ENCODE measurements at places on chromosomes 7 and 10.
A peak's percentile ranks its signal among the peaks of the same experiment; 100 is the strongest.

- no peak for DNase-seq
- no peak overlapping the region for H3K4me3 ChIP-seq
- H3K27me3 ChIP-seq: no peaks in the 10 kb centered on the region
- no peaks in the 10 kb centered on the region for H3K36me3 ChIP-seq
- H3K4me1 ChIP-seq: no peaks in the 10 kb centered on the region
Measured at GRCh38 chr10:18104223-18104872, 35.9 kb upstream of the CACNB2 start.

DNA sequence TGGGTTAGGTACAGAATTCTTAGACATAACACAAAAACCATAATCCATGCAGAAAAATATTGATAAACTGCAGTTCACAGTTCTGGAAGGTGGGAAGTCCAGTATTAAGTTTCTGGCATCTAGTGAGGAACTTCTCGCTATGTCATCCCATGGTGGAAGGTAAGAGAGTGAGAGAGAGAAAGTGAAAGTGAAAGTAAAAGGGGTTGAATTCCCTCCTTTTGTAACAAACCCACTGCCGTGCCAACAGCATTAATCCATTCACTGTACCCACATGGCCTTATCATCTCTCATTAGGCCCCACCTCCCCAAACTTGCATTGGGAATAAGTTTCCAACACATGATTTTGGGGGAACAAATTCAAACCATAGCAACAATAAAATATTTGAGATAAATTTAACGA, 17.1 kb downstream of the ZNF485 start:
- no peaks in the 10 kb centered on the region for H3K36me3 ChIP-seq
- H3K4me1 ChIP-seq: no peaks in the 10 kb centered on the region
- DNase-seq: no peak
- no peaks in the 10 kb centered on the region for H3K27me3 ChIP-seq
- no peak overlapping the region for H3K27ac ChIP-seq

DNA sequence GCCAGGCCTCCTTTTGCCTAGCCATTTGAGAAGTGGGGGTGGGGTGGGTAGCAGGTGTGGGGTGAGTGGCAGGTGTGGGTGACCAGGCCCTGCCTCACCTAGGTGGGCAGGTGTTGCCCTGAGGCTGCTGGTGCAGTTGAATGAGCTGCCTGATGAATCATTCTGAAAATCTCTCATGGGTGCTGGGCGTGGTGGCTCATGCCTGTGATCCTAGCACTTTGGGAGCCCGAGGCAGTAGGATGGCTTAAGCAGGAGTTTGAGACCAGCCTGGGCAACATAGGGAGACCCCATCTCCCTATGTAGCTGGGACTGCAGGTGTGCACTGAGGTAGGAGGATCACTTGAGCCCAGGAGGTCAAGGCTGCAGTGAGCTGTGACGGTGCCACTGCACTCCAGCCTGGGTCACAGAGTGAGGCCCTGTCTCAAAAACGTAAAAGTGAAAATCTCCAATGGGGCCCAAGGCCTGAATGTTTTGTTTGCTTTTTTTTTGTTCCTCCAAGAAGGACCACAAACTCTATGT, 17.7 kb downstream of the TSPAN14 start:
- H3K27ac ChIP-seq: peak overlapping the region; percentile 8
- peaks cover 3% of the 10 kb centered on the region for H3K36me3 ChIP-seq
- H3K4me3 ChIP-seq: no peak overlapping the region
- peaks cover 90% of the 10 kb centered on the region for H3K4me1 ChIP-seq
- H3K27me3 ChIP-seq: no peaks in the 10 kb centered on the region

- no peaks in the 10 kb centered on the region for H3K27me3 ChIP-seq
- H3K36me3 ChIP-seq: no peaks in the 10 kb centered on the region
- no peak for DNase-seq
Measured at GRCh38 chr10:118842843-118843624, 88.3 kb upstream of the CACUL1 start.

GRCh38 chr7:132280335-132280734, 295.9 kb downstream of the PLXNA4 start:
- DNase-seq: no peak
- no peak overlapping the region for H3K4me3 ChIP-seq
- H3K27ac ChIP-seq: no peak overlapping the region

Measured in esophagus muscularis mucosa (tissue), 4 donors.